ENCODE measurements at places on chromosomes 5 and 9. TPM values are rescaled to one million over a fixed set of nuclear protein-coding genes. Genes with fewer than 3 reads are reported as not detected.
A peak's percentile ranks its signal among the peaks of the same experiment; 100 is the strongest.

DNA sequence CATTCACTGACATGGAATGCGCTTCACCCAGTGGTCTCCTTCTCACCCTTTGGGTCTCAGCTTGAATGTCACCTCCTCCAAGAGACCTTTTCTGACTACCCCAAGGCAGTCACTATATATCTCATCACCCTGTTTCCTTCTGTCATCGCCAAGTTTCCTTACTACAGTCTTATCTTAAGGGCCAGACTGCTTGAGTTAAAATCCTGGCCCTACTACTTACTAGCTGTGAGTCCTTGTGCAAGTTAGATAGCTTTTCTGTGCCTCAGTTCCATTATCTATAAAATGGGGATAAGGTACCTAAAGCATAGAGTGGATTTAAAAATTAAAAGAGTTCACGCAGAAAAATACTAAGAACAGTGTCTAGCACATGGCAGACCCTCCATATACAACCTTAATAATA is 132.4 kb downstream of the GABBR2 start:
- no peak for DNase-seq

AFAP1L1 gene
- 28.6 TPM for total RNA-seq

LECT2 gene
- not detected for total RNA-seq

FBXW5 gene
- 428 TPM for total RNA-seq

SIL1 gene
- total RNA-seq, result 49.1 TPM

- DNase-seq, result no peak
These were observed 145.2 kb downstream of the SLC25A46 start for GRCh38 chr5:110884005-110884404.

DMRTA1 gene
- total RNA-seq, result 0.59 TPM

GRCh38 chr9:120210274-120210673 is 369.7 kb downstream of the CDK5RAP2 start:
- DNase-seq, result no peak

TLX3 gene
- not detected for total RNA-seq

- DNase-seq, result no peak
These were observed 181.1 kb upstream of the WWC1 start for GRCh38 chr5:168110384-168110783.

DNA sequence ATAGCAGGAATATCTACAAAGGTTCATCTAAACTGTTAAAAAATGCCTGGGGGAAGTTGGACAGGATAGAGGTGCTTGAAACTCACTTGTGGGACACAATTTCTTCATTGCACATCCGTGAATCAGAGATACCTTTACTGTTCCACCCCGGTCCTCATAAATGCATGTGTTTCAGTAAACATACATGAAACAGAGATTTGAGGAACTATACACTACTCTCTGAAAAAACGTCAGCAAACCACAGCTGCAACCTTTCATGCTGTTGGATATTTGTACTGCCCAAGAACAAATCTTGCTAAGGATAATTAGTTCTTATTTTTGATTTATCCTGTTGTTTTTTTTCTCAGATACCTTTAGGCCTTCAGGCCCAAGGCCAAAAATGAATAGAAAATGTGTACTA is 337.3 kb downstream of the KDM4C start:
- DNase-seq, result no peak

- DNase-seq, result no peak
These were observed 65.5 kb upstream of the PCSK5 start for GRCh38 chr9:75824816-75825568.

PCDHA3 gene
- 0.07 TPM for total RNA-seq

DNA sequence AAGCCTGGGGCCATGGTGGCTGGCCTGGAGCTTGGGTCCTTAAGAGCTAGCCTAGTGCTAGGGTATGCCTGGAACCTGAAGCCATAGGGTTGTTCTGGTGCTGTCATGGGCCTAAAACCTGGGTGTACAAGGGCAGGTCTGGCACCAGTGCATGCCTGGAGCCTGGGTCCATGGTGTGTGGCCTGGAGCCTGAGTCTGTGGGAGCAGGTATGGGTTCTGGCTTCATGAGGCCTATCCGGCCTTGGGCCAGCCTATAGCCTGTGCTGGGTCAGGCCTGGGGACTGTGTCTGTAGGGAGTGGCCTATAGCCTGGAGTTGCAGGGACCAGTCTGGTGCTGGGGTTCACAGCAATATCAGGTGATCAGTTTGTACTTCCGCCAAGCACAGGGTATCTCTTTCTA is 347.2 kb upstream of the MEF2C start:
- no peak for DNase-seq

- DNase-seq, result no peak
These were observed 30.2 kb downstream of the EFCAB9 start for GRCh38 chr5:172223901-172224873.

C9orf50 gene
- total RNA-seq, result not detected

GRCh38 chr5:1701216-1701864 is 98.3 kb downstream of the MRPL36 start:
- DNase-seq, result no peak

DNA sequence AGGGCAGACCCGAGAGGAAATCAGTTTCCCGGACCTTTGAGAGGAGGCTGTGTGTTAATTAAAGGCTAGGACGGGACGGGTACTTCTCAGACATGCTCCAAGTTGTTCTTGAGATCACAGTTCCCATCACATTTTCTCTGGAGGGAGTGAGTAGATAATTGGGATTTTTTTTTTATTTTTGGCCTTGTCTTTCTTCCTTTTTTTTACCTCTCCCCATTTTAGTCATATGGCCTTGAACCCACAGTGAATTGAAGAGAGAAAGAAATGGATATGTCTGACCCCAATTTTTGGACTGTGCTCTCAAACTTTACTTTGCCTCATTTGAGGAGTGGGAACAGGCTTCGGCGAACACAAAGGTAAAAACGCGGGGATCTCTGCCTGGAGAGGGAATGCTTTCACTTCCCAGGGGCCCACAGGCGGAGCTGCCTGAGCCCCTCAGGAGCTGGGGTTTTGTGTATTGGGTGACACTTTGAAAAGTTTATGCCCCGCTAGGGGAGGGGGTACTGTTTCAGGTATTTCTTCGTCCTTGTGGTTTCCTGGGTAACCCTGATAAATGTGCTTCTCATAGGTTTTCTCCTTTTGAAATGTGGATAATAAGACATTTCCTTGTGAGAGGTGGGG is 191.8 kb downstream of the CD180 start:
- DNase-seq, result no peak

DNA sequence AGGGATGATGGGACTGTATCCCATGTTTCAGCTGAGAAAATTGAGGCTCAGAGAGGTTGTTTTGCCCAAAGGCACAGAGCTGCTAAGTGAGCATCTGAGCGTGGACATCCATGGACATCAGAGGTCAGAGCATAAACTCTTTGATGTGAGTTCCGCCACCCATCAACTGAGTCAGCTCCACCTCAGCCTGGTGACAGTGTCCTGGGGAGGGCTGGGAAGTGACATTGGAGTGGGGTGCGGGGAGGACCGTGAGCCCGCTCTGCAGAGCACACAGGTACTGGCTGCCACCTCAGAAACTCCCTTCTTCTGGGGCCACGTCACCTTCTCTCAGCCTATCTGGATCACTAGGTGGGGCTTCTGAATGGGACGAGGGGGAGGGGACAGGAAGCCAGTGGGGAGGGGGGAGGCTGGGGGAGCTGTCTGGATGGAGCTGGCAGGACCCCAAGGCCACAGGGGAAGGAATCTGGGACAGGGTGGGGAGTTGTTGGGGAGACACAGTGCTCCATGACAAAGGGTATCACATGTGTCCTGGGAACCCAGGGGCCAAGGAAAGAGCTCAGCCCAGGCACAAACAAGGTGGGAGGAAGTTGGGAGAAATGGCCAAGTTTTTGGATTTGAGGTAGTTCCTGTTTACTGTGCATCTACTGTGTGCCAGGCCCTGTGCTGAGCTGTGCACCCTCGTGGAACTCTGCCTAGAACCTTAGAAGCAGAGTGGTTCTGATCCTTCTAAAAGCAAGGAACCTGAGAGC is 2.5 kb downstream of the LAMC3 start:
- no peak for DNase-seq

PCDHGA7 gene
- total RNA-seq, result 1.3 TPM

GRCh38 chr5:97072696-97073095 is 69.7 kb downstream of the LIX1 start:
- no peak for DNase-seq

DNA sequence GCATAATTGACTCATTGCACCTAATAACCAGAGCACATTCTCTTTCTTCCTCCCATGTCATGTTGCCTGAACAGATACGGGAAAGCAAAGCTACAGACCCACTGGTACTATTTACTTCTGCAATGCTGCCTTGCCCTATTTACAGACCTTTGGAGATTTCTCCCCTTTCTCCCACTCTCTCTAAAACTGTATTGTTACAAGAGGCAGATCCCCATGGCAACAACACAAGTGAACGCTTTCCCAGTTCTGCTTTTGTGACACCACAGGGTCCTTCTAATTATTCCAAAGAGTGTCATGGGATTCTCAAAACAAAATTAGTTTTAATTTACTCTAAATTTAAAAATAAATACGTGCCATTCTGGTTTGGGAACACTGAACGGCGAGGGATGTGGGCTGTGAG is 104.7 kb downstream of the KCTD16 start:
- DNase-seq, result no peak

- DNase-seq, result no peak
These were observed 123.1 kb downstream of the TLE4 start for GRCh38 chr9:79694676-79695400.

DNA sequence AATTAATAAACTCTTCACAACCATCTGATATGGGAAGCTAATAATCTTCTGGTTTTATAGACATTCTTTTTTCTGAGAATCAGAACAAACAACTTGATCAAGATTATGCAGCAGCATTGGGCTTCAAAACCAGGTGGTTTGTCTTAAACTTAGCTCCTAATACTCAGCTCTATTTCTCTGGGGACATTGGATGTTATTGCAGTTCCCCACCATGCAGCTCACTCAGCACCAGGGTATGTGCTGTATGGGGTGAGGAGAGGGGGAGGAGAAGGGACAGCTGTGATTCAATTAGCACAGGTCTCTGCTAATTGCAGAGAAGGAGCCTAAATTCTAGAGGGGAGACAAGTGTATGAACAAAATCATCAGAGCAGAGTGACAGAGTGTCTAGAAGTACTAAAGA is 210.7 kb upstream of the TNC start:
- no peak for DNase-seq

CYLC2 gene
- total RNA-seq, result not detected

GRCh38 chr5:34483442-34484033 is 172.6 kb upstream of the RAI14 start:
- no peak for DNase-seq

- no peak for DNase-seq
These were observed 127.7 kb upstream of the PIK3R1 start for GRCh38 chr5:68087866-68088265.

PCDHA9 gene
- total RNA-seq, result 0.07 TPM

ZNF366 gene
- total RNA-seq, result 2.7 TPM

- no peak for DNase-seq
These were observed 311.8 kb downstream of the DNAH5 start for GRCh38 chr5:13632676-13633075.

- peak; percentile 50 for DNase-seq
These were observed 293.5 kb downstream of the HINT1 start for GRCh38 chr5:130871346-130872086.

DNA sequence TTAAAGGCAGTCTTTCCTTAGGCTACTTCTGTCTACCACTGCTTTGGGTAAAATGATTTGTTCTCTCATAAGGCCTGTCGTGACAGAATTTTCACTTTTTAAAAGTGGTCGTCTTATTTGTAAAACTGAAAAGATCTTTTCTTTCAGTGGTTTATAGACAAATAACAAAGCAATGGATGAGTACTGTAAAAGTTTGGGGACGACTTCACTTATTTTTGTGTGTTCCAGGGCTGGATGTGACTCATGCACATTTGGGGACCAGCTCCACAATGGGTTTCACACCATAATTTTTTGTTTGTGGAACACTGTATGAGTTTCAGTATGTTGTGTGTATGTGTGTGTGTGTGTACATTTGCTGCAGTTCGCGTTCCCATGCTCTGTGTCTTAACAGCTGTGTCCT is 53.6 kb downstream of the ARHGAP26 start:
- no peak for DNase-seq

DNA sequence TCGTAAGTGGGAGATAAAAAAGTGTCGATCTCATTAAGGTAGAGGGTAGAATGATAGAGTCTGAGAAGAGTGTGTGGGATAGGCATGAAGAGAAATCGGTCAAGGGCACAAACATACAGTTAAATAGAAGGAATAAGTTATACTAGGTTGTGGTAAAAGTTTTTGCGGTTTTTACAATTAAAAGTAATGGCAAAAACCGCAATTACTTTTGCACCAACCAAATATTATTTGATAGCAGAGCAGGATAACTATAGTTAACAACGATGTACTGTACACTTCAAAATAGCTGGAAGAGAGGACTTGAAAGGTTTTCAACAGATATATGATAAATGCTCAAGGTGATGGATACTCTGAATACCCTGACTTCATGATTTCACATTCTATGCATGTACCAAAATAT is 135.8 kb upstream of the CDH12 start:
- no peak for DNase-seq

DNA sequence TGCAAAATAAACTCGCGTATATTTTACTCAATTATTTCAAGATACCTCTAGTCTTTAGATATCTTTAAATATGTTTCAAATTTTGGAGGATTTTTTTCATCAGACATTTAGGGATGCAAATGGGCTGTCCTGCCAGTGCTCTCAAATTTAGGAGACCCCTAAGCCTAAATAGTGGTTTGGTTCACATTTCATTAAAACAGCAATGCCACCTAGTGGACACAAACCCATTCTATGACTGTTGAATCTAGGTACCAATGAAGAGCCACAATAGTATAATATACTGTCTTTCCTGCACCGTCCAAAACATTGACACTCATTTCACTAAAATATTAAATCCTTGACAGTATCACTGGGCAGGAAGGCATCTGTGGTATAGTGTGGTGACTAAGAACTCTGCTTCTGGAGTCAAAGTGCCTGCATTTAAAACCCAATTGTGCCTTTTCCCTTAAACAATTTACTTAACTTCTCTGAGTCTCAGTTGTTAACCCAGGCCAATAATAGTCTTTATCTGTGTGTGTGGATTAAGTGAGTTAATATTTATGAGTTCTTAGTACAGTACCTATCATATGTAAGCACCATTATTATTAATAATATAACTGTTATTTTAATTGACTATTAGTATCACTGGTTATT is 148.0 kb downstream of the RORB start:
- no peak for DNase-seq

SNCAIP gene
- 0.31 TPM for total RNA-seq

DBH gene
- not detected for total RNA-seq

- no peak for DNase-seq
These were observed 99.2 kb downstream of the PPP2R2B start for GRCh38 chr5:146779211-146779869.

DNA sequence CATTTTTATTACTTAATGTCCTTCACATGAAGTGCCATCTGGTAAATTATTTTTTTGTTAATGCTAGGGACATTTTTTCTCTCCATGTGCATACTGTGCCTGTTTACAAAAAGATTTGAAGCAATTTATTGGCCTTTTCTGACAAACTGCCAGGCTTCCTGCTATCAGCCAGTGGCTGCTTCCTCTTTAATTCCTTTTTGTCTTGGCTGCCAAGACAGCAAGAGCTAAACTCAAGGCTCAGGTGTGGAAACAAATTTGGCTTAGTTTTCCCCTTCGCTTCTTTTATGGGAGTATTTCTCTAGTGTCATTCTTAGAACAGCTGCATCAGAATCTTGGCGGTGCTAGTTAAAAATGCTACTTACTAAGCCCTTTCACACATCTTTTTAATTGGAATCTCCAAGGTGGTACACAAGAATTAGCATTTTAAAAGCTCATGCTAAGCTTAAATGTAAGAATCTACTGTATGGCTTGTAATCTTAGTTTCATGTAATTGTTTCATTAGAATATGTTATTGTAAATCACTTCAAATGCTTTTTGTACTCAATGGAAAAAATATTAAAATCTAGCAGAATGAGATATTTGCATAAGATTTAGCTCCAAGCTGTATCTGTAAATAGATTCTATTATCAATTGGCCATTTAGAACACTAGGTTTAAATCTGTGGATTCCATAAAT is 134.2 kb upstream of the RASGRF2 start:
- DNase-seq, result no peak

PCDHB13 gene
- total RNA-seq, result 0.62 TPM

Measured in gastrocnemius medialis (tissue), 4 donors.